HFFc6 (cell line): ENCODE measurements at places on chromosomes 2 and 18.
A peak's percentile ranks its signal among the peaks of the same experiment; 100 is the strongest.

- no peak for DNase-seq
- H3K27me3 ChIP-seq: peaks cover 13% of the 10 kb centered on the region
- H3K4me3 ChIP-seq: no peak overlapping the region
- H3K4me1 ChIP-seq: no peaks in the 10 kb centered on the region
Observed at GRCh38 chr2:7976206-7976605, 705.6 kb upstream of the ID2 start.

GRCh38 chr2:201859949-201860348 is 53.6 kb downstream of the CDK15 start:
- H3K36me3 ChIP-seq: peaks cover 31% of the 10 kb centered on the region
- peak overlapping the region; percentile 73 for H3K27ac ChIP-seq
- H3K4me1 ChIP-seq: peaks cover 66% of the 10 kb centered on the region
- no peak overlapping the region; the same call in 1 of the 2 replicates for H3K4me3 ChIP-seq
- H3K27me3 ChIP-seq: no peaks in the 10 kb centered on the region

GRCh38 chr2:67839668-67840067 is 223.1 kb downstream of the C1D start:
- no peaks in the 10 kb centered on the region; the same call in 1 of the 2 replicates for H3K27me3 ChIP-seq
- peaks cover 34% of the 10 kb centered on the region for H3K4me1 ChIP-seq
- H3K36me3 ChIP-seq: no peaks in the 10 kb centered on the region
- H3K4me3 ChIP-seq: peak overlapping the region; percentile 6; the same call in 1 of the 2 replicates
- peak; percentile 14 for DNase-seq

DNA sequence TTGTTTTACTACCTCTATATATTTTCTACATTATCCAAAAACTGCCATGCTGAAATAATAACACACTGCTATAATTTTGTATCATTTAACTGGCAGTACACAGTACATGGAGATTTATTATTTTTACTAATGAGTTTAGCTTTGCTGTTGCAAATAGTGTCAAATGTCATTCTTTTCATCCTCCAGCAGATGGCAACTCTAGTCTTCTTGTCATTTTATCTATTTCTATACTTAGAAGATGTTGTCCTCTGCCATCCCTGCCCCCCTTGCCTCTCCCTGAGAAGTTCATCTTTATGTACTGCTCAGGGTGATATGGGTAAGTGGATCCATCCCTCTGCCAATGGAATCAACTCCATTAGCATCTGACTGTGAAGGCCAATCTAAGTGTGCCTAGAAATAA is 21.7 kb upstream of the LRRTM1 start:
- no peak overlapping the region for H3K4me3 ChIP-seq
- no peaks in the 10 kb centered on the region for H3K36me3 ChIP-seq
- no peaks in the 10 kb centered on the region for H3K27me3 ChIP-seq
- H3K4me1 ChIP-seq: no peaks in the 10 kb centered on the region

GRCh38 chr2:241868661-241869081 is 858 bp upstream of the RTP5 start:
- no peaks in the 10 kb centered on the region; the same call in 1 of the 2 replicates for H3K4me1 ChIP-seq
- H3K27me3 ChIP-seq: peaks cover 2% of the 10 kb centered on the region
- DNase-seq: no peak
- H3K27ac ChIP-seq: no peak overlapping the region
- H3K36me3 ChIP-seq: peaks cover 14% of the 10 kb centered on the region
- no peak overlapping the region for H3K4me3 ChIP-seq

DNA sequence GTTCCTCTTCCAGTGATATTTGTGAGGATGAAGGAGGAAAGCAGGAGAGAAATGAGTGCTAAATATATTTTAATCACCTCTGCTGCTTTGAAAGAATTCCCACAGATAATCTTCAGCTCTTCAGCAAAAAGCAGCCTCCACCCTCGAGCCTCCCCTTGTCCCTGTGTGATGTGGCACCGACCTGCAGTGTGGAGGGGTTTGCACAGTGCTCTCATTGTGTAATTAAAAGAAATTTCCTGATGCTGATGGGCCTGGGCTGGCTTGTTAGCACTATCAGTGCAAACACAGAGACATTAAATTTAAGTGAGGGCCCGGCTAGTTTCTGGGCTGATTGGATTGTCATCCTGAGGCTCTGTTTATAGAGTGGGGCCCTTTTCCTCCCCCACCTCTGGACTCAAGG is 53.4 kb downstream of the KIF5C start:
- H3K4me1 ChIP-seq: peaks cover 8% of the 10 kb centered on the region; the same call in 1 of the 2 replicates
- H3K36me3 ChIP-seq: no peaks in the 10 kb centered on the region
- H3K4me3 ChIP-seq: no peak overlapping the region
- H3K27me3 ChIP-seq: peaks cover 6% of the 10 kb centered on the region

- H3K27me3 ChIP-seq: no peaks in the 10 kb centered on the region
Observed at GRCh38 chr2:199784512-199784911, 66.5 kb downstream of the FTCDNL1 start.

- peaks cover 61% of the 10 kb centered on the region for H3K4me1 ChIP-seq
- peaks cover 56% of the 10 kb centered on the region for H3K36me3 ChIP-seq
- peak overlapping the region; percentile 92 for H3K27ac ChIP-seq
- peaks cover 2% of the 10 kb centered on the region; the same call in 1 of the 2 replicates for H3K27me3 ChIP-seq
- no peak for DNase-seq
Observed at GRCh38 chr2:86107031-86107430, 996 bp downstream of the PTCD3 start.

DNA sequence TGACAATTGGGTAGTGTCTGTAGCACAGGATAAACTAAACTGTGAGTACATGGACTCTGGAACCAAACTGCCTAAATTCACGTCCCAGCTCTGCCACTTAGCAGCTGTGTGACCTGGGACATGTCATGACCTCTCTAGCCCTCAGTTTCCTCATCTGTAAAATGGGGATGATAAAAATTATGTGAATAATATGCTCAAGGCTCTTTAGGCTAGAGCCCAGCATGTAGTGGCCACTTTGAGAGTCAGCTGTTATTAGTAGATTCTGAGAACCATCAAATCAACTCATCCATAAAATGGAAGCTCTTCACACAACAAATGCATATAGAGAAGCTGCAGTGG is 87.7 kb downstream of the INPP5D start:
- no peak overlapping the region for H3K4me3 ChIP-seq
- H3K27ac ChIP-seq: no peak overlapping the region
- peaks cover 32% of the 10 kb centered on the region for H3K27me3 ChIP-seq

DNA sequence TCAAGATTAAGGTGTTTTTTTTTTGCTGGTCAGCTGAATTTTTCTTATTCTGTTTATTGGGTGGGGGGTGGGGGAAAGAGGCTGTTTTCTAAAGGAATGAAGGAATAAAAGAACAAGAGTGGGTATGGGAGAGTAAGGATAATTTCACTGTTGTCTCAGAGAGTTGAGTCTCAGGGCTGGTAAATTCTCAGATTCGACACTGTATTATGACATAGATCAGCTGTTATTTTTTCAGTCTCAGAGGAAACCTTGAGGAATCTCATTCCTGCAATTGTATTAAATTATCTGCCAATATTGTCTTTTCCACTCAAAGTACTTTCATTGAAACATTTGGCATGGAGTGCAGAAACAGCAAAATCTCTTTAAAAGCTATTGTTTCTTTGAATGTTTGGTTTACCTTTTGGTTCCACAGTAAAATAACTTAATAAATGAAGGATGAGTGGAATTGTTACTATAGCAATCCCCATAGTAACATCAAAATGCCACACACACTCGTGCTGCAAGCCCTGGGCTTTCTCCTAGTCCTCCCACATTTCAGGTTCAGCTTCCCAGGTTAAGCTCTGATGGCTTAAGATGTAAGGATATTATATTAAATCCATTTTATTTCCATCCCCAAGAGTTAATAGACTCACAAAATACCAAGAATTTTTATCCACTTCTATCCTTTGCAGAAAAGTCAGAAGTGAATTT is 478.7 kb upstream of the TCF4 start:
- no peaks in the 10 kb centered on the region for H3K27me3 ChIP-seq
- peak overlapping the region; percentile 66 for H3K27ac ChIP-seq
- H3K36me3 ChIP-seq: no peaks in the 10 kb centered on the region
- peak overlapping the region; percentile 72 for H3K4me3 ChIP-seq
- no peak for DNase-seq

DNA sequence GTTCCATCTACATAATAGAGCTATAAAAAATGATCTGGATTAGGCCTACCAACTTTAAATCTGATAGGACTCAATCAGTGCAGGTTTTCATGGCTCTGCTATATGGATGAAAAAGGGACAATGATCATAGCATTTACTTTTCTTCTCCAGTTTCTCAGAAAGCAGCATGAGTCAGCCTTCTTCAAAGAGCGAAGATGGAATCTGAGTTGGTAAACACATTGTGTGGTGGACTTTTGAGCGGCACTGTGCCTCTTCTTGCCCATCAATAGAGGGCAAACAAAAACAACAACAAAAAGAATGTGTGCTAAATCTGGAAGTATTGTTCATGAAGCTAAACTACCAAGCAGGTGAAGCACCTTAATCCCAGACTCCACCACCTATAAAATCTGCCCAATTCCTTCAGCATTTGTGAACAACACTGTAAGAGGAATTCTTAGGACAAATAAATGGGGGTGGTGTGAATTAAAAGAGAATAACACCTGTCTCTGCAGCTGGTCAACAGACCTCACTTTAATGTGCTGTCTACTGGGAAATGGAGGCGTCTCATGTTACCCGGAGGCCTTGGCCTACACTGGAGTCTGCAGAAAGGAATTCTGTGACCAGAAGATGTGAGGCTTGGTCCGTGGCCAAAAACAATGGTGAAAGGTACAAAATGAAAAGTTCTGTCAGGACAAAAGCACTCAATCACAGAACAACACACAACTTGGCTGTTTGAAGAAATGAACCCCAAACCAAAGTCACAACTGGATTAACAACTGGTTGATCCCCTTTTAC is 609.0 kb downstream of the IRS1 start:
- H3K27ac ChIP-seq: no peak overlapping the region
- DNase-seq: no peak
- no peaks in the 10 kb centered on the region; the same call in 1 of the 2 replicates for H3K27me3 ChIP-seq
- H3K36me3 ChIP-seq: peaks cover 8% of the 10 kb centered on the region

DNA sequence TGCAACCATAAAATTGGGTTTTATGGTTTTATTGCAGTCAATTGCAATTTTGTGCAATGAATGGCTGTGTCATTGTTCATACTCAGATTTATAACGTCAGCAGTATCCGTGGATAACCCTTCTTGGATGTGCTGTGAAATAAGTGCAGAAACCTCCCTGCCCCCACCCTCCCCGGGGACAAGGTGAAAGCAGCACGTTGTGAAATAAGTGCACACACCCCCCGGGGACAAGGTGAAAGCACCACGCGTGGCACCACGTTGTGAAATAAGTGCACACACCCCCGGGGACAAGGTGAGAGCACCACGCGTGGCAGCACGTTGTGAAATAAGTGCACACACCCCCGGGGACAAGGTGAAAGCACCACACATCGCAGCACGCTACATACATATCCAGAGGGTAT is 93.6 kb upstream of the NFATC1 start:
- no peak for DNase-seq
- H3K36me3 ChIP-seq: no peaks in the 10 kb centered on the region
- no peak overlapping the region for H3K27ac ChIP-seq
- no peak overlapping the region for H3K4me3 ChIP-seq
- no peaks in the 10 kb centered on the region for H3K27me3 ChIP-seq
- no peaks in the 10 kb centered on the region for H3K4me1 ChIP-seq

DNA sequence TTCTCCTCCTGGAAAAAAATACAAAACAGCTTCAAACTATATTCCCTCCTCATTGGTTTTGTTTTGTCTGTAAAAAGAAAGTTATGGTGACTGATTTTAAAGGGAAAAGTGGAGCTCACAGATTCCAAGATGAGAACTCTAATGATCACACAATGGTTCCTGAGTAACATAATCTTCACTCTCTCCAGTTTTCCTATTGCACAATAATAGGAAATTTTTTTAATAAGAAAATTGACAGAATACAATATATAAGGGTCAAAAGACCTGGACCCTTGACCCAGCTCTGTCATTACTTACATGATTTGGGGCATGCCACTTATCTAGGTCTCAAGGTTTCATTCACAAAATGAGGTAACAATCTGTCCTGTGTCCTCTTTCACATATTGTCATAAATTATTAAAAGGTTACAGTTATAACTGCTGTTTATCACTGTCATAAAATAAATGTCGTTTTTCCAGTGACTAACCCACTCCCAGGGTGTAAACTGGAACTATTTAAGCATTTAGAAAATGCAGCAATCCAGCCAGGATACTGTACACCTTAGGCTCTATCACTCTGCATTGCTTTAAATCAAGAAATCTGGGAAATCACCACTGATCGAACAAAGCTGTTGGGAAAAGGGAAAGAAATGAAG is 4.1 kb downstream of the MGAT4A start:
- H3K27ac ChIP-seq: no peak overlapping the region
- H3K36me3 ChIP-seq: no peaks in the 10 kb centered on the region
- no peak overlapping the region for H3K4me3 ChIP-seq
- no peaks in the 10 kb centered on the region for H3K4me1 ChIP-seq
- H3K27me3 ChIP-seq: peaks cover 28% of the 10 kb centered on the region
- no peak for DNase-seq

GRCh38 chr2:163397451-163397850 is 338.4 kb downstream of the FIGN start:
- no peaks in the 10 kb centered on the region; the same call in 1 of the 2 replicates for H3K27me3 ChIP-seq
- H3K27ac ChIP-seq: no peak overlapping the region
- no peak for DNase-seq
- no peak overlapping the region for H3K4me3 ChIP-seq
- no peaks in the 10 kb centered on the region for H3K36me3 ChIP-seq

DNA sequence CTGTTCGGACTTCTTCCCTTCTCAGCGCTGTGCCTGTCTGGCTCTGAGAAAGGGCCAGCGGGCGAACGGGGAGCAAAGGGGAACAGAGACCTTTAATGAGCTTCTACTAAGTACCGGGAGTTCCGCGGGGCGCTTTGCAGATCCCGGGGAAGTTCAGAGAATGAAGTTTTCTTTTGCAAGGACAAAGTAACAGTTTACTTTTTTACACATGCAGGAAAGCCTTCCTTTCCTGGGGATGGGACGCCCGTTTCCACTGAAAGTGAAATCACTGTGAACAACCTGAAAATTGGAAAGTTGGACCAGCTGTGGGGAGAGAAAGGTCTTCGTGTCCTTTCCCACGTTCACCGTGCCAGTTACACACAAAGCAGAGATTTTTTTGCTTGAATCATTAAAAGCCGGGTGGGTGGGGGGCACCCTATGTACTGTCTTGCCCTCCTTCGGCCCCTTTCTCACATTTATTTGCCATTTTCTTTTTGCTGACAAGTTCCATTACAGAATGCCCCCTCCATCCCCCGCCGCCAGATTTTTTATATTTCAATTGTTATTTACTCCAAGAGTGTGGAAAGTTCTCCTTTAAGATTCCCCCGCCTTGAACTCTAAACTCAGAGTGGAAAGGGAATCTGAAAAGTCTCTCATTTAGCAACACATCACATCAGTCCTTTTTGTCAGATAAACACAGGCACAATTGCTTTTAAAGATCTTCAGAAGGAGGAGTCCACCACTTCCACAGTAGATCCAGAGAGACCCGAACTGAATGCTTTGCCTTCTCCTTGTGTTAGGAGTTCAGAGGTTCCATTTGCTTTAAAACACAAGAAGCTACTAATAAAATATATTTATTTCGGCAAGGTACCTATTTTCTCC is 1.1 kb upstream of the FN1 start:
- peaks cover 33% of the 10 kb centered on the region for H3K36me3 ChIP-seq
- DNase-seq: no peak
- H3K4me1 ChIP-seq: peaks cover 64% of the 10 kb centered on the region
- H3K27me3 ChIP-seq: peaks cover 14% of the 10 kb centered on the region
- H3K27ac ChIP-seq: peak overlapping the region; percentile 94

GRCh38 chr2:5319493-5319892 is 372.7 kb upstream of the SOX11 start:
- H3K36me3 ChIP-seq: 0 out of 2 replicates have a peak, but pooled peaks cover 4% of the 10 kb centered on the region
- no peaks in the 10 kb centered on the region for H3K4me1 ChIP-seq
- no peak overlapping the region for H3K4me3 ChIP-seq
- no peak overlapping the region for H3K27ac ChIP-seq
